NCI-H2081 treated with DMSO at 0.1 percent for 48 hours (cell line): ENCODE measurements at places on chromosomes 2 and 18.

DNA sequence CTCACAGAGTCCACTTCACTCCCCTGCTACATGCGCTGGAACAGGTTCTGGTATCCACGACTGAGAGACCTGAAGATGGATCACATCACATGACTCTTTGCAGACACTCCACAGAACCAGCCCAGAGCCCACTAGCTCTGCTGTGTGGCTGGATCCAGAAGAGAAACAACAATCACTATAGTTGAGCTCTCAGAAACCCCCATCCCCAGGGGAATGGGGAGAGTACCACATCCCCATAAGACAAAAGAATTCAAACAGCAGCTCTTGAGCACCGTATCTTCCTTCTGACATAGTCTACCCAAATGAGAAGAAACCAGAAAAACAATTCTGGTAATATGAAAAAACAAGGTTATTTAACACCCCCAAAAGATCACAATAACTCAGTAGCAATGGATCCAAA is 76.4 kb downstream of the ZSWIM2 start:
- DNase-seq = no peak

GRCh38 chr2:211457325-211457724 is 900.9 kb downstream of the CPS1 start:
- no peak for DNase-seq

- DNase-seq = no peak
These were observed 79.4 kb downstream of the TMEM182 start for GRCh38 chr2:102841107-102841840.

- no peak for DNase-seq
These were observed 573.0 kb downstream of the GALR1 start for GRCh38 chr18:77822632-77823031.

DNA sequence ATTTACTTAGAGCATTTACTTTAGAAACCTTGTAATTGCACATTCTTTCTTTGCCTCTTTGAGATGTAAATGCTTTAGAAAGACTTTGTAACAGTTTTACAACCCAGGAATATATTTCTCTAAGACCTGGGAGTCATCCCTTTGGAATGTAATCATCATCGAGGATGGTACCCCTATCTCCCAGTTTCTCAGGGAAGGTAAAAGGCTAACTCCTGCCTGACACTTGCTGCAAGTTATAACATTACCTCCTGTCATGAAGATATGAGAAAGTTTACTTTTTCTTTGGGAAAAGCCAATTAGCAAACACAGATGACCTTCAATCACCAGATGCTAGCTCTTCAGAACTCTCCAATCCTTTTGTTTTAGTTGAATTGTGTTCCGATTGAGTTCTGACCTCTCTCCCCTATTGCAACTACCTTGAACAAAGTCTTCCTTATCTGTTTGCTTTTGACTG is 420.3 kb upstream of the FSIP2 start:
- no peak for DNase-seq

DNA sequence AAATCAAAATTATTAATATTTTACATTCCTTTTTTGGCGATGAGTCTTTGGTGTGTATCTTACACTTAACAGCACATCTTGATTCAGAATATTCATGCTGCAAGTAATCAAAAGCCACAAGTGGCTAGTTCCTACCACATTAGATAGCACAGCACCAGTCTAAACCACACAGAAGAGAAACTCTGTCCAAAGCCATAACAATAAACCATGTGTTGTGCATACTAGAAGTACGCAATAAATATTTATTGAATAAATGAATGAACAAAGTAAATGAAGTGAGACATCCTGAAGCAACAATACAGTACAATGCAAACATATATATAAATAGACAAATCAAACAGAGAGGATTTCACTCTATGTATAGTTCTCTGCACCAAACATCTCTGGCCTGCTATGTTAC is 287.3 kb downstream of the EXOC6B start:
- DNase-seq = no peak

DNA sequence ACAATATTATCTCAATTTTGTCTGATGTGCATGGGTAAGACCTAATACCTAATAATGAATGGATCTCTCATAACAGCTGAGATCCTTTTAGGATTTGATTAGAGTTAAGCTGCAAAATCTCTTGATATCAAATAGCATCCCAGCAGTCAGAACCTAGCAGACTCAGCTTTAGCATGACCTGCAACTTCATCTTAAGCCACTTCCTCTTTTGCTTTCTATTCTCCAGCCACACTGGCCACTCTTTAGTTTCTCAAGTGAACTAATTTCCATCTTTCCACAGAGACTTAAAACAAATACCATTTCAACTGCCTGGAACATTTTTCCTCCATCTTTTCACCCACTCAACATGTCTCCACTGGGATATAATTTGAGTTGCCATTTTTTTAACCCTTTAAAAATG is 1251.6 kb upstream of the ZEB2 start:
- no peak for DNase-seq

- DNase-seq = peak; percentile 6
These were observed 31.3 kb upstream of the RAPGEF4 start for GRCh38 chr2:172704072-172704936.

DNA sequence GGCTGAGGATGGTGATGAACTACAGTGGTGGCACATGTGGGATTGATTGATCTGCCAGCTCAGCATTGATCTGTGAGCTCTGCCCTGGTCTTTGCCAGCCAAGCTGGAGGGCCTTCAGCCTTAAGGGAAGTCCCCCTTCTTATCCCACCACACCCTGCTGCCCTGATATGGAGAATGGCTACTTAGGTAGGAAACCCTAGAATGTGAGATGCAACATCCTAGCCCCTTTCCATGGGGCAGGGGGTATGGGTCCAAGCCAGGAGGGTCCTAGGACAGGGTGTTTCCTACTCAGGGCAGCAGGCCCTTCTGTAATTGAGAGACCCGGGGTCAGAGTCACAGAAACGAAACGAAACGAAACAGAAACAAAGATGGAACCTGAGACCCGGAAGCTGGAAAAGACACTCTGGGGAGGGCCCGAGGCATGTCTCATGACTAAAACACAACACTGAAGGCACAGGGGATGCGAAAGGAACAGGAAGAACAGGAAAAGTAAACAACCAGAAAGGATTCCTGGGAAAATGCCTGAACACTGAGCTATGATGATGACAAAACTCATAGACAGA is 16.9 kb upstream of the SULT1C2 start:
- no peak for DNase-seq

DNA sequence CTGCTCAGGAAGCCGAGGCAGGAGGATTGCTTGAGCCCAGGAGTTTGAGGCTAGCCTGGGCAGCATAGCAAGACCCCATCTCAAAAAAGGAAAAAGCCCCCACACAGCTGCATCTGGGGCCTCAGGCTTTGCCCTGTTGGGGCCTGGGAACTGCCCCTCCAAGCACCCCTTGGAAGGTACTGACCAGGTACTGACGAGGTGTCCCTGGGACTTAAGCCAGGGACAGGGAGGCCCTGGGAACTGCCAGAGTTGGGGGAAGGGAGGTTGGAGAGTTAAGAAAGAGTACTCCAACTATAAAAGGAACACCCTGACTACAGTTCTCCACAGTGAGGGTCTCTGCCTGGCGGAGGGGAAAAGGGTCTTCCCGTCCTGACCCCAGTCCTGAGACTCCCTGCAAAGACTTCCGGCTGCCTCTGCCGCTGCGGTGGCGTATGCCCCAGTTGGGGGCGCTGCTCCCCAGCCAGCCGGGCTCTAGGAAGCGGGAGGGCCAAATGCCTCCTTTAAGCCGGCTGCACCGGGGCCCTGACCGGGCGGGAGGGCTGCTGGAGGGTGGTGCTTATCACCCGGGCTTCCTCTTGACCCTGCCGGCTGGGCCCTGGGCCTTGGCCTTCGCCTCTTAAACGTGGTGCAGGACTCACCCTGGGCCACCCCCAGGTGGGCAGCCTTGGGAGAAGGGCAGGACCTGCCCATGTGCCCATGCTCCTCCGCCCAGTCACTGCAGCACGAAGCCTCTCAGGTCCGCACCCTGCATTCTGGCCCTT is 12.8 kb downstream of the SLC30A3 start:
- DNase-seq = no peak

- DNase-seq = peak; percentile 58
These were observed 112.3 kb downstream of the RAB3GAP1 start for GRCh38 chr2:135164431-135164830.

DNA sequence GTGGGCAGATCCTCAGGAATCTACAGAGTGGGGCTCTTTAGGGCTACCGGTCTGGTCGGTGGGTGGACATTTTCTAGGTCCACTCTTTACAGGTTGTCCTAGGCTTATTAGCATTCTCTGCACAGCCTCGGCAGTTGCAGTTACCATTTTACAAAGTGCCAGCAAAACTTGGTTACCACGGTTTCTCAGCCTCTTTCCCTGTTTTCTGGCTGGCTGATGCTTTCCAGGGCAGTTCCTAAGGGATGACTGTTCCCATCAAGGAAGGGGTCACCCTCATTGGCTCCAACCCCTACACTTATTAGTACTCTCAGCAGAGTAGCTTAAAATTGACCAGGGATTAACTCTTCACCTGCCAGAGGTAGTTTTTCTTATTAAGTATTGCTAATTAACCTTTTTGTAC is 2.0 kb upstream of the AQP4 start:
- no peak for DNase-seq

DNA sequence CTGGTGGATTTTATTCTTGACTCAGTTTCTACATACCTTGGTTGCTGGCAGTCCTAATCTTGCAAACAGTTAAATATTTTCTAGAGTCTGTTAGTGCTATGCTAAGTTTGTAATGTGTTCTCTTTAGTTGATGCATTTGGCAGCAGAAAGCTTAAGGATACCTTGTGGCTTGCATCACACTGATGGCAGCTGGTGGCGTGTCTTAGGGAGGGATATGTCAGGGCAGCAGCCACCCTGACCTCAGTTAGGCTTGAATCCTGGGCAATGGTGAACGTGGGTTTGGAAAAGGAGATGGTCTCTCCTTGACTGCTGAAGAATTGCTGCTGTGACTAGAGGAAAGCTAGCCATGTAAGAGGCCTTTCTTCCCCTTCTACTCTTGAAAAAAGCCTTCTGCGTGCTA is 4.2 kb downstream of the IAH1 start:
- no peak for DNase-seq
